NCI-H2171 treated with DMSO at 0.1 percent for 48 hours (cell line): ENCODE measurements at places on chromosomes 6 and 20.

DNA sequence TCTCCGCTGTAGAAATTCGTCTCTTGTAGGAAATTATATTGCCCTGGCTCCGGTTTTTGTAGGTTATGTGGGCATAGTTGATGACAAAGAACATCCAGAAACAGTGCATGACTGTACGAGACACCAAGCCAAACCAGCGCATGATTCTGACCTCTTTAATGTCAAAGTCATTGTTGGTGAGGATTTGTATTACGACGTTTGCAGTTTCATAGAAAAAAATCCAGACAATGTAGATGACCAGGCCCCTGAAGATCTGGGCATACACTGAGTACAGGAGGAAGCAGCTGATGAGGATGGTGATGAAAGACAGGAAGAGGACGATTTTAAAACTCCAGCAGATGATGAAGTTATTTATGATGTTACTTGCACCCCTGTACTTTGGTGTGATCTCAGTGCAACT is 39.1 kb upstream of the TBC1D22B start:
- DNase-seq: no peak

- no peak for DNase-seq
These were observed 1.7 kb upstream of the TMEM170B start for GRCh38 chr6:11535801-11536230.

- DNase-seq: no peak
These were observed 275.6 kb downstream of the TFAP2B start for GRCh38 chr6:51094271-51094670.

DNA sequence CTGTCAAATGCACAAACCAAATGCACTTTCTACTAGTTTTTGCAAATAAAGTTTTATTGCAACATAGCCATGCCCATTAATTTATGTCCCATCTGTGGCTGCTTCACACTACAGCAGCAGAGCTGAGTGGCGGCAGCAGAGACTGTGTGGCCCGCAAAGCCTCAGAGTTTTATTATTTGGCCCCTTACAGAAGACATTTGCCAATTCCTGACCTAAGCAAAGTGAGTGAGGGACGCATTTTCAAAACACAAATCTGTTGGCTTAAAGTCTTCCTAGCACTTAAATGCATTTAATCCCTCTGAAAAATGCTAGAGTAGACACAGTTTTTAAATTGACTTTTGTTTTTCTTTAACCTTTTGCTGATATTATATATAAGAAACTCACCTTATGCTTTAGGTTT is 126.4 kb downstream of the PHACTR3 start:
- no peak for DNase-seq

- DNase-seq: no peak
These were observed 82.3 kb upstream of the PHACTR2 start for GRCh38 chr6:143595251-143596036.

GRCh38 chr6:4280707-4281106 is 145.3 kb upstream of the ECI2 start:
- no peak for DNase-seq

DNA sequence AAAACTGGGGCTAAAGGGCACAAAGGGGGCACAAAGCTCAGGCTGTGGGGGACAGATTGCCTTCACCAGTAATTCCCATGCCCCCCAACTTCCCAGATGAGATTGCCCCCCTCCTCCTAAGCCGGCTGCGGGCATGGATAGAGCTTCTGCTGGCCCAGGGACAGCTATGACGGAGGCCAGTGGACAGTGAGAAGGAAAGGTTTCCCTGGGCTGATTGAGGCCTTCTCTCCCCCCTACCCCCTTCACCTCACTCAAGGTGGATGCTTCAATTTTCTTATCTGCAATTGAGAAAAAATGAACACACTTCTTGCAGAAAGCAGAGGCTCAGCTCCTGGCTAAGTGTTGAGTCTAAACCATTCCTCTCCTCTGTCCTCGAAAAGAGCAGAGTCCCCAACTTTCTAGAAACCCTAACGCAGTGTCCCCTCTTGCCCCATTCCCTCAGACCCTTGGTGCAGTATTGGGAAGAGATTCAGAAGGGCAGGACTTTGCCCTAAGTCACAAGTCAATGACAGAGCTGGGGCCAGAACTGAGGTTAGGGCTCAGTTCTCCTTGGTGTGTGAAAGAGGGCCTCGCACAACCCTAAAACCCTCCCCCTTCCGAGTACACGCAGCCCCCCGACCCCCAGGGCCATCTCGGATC is 808 bp downstream of the SDC4 start:
- DNase-seq: no peak

DNA sequence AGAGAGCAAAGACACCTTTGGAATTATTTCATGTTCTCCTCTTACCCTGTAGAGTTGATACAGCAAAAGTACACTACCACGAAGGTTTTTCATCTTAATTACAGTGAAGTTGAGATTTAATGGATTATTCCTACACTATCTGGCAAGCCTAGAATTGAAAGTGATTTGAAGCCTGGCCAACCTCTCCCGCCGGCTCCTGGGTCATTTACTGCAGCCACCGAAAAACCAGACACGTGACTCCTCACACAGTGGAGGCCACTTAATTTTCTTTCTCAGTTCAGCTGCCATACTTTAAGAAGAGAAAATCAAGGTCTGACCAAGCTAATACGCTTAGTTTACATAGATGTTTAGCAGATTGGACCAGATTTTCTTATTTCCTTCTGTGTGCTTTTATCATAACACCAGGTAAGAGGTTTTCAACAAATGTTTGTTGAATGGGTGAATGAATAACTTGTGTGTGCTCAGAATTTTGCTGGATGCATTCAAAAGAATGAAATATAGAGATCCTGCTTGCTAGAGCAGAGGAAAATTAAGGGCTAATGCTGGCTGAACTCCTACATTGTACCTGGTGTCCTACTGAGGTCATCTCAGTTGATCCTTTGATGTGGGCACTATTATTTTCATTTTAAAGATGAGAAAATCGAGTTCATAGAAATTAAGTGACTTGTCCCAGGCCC is 97.2 kb upstream of the PDE10A start:
- no peak for DNase-seq

- DNase-seq: no peak
These were observed 57.5 kb downstream of the SYNJ2 start for GRCh38 chr6:158039178-158039557.

GRCh38 chr6:108526739-108527174 is 34.0 kb upstream of the FOXO3 start:
- DNase-seq: peak; percentile 52

- no peak for DNase-seq
These were observed 239.0 kb upstream of the STXBP5 start for GRCh38 chr6:146965110-146965689.

DNA sequence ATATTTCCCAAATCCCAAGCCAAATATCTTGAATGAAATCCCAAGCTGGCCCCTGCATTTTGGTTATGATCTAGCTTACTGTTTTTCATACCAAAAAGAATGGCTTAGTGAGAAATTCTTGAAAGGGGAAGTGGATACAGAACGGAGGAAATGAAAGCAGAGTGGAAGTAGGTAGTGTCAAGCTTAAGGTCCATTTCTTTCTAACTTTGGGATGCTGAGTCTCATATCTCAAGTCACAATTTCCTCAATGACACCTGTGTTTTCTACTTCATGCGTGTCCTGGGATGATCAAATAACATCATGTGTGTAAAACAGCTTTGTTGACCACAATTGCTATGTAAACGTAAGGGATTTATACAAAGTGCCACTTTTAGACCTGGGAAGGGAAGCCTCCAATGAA is 238.8 kb upstream of the SLC35B3 start:
- no peak for DNase-seq

GRCh38 chr6:135270676-135271536 is 89.8 kb downstream of the MYB start:
- DNase-seq: peak; percentile 99

- no peak for DNase-seq
These were observed 1044.6 kb upstream of the GJE1 start for GRCh38 chr6:141088171-141088570.

DNA sequence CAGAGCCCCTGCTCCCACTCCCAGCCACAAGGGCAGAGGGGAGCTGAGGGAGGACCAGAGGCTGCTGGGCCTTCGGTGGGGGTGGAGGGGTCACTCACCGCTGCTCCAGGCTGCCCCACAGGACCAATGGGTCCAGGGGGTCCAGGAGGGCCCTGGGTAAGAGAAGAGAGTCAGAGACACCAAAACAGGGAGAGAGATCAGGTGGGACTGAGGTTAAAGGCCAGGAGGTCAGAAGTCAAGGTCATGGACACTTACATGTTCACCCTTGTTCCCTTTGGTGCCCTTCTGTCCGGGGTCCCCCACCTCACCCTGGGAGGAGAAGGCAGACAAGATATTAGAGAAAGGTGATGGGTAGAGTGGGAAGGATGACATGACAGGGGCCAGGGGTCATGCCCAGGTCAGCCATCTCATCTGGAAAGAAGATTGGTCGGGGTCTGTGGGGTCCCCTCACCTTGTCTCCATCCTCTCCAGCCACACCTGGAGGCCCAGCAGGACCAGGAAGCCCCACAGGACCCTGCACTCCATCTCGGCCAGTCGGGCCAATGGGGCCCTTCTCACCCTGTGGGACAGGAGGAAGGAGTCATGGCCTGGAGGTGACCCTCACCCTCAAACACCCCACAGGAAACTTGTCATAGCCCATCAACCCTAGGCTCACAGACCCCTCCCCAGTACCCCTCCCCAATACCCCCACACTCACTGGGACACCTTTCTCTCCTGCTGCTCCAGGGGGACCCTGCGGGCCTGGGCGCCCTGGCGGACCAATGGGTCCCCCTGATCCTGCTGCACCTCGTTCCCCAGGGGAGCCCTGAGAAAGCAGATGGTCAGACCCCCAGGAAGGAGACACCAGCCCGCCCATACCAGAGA is 21.0 kb downstream of the COL11A2 start:
- no peak for DNase-seq

- no peak for DNase-seq
These were observed 41.0 kb downstream of the UQCC1 start for GRCh38 chr20:35370751-35371150.

- DNase-seq: no peak
These were observed at the start of gene WFDC5 for GRCh38 chr20:45114465-45115385. Gene WFDC5, minus strand, starts transcription at chr20:45115174. Its CDS starts 91 bp downstream, at chr20:45115083.

DNA sequence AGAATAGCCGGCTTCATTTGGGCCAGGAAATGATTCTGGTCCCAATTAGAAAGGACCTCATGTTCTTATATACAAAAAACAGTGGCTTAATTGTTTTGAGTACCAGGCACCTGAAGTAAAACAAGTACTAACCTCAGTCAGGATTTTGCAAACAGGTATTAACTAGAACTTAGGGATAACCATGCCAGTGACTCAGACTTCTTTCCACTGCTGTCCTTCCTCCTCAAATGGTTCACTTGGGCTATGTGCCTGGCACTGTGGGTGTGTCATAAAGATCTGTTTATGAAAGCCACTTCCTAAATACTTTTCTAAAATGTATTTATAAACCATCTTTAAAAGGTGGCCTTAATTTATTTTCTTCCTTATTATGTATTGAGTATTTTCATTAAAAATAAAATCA is 10.7 kb downstream of the CLDN20 start:
- DNase-seq: no peak

GRCh38 chr6:22570185-22570551 is 802 bp downstream of the HDGFL1 start:
- no peak for DNase-seq

DNA sequence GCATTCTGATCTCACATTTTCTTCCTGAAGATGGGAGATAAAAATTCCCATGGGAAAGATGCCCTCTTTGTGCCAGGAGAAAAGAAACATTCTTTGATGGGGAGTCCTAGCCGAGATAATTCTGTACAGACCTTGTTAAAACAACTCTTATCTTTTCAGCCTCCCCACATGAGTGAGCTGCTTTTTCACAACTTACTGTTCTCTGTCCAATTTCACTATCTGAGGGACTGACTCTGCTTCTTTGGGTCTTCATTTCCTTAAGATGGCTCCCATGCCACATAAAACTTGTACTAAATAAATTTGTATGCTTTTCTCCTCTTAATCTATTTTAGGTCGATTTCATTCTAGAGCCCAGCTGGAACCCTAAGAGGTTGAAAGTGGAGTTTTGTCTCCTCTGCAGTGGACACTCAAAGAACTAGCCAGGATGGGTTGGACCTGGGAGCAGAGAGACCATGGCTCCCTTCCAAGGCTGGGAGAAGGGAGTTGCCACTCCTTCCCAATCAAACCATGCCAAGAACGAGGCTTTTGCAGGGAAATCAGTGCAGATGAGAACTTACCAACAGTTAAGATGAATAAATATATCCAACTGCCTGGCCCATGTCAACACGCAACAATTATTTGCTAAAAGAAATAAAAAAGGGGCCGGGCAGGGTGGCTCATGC is 285.8 kb upstream of the SULF2 start:
- DNase-seq: peak; percentile 18

DNA sequence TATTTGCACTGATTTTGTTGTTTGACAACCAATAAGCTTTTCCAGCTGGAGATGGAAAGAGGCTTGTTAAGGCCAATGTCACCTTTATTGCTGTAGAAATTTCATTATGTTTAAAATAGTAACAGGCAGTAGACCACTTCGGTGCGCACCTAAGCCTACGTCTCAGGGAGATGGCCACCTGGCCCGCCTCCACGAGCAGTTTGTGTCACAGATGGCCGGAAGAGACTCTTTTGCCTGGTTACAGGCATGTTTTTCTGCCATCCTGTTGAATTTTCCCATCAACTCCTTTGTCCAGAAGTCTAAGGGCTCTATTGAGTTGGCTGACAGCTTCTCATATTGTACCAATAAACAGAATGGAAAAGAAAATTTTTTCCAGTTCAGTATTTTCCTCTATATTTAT is 51.0 kb downstream of the SLC9A8 start:
- no peak for DNase-seq

GRCh38 chr20:36988494-36988966 is 37.0 kb upstream of the SAMHD1 start:
- DNase-seq: peak; percentile 80

DNA sequence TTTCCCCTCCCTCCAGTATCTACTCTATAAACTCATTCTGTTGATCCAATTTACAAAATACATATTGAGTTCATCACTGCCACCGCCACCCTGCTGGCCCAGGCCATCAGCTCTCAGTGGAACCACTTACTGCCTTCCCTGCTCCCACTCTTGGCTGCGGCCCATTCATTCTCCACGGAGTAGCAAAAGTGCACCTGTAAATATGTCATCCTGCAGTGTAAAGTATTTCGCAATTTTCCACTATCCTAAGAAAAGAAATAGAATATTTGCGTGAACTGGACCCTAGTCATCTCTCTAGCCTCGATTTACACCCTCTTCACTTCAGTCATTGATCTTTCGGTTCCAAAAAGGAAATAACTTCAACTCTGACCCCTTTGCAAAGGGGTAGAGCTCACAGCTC is 258.3 kb upstream of the TFAP2D start:
- DNase-seq: no peak

GRCh38 chr6:12595161-12595811 is 121.3 kb upstream of the PHACTR1 start:
- no peak for DNase-seq

DNA sequence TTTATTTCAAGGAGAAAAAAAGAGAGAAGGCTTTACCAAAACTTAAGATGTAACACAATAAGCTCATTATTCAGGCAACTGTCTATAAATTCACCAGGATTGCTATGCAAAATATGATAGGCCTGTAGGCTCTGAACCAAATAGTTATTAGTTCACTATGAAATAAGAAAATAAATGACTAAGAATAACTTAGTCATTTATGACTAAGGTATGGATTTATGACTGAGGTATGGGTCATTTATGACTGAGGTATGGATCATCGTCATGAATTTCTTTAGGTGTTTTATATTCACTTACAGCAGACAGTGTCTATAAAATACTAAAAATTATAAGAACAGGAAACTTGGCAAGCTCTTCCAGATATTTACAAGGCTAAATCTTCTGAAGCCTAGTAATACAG is 52.1 kb upstream of the SNX9 start:
- DNase-seq: no peak
